SJCRH30 (cell line): ENCODE measurements at places on chromosomes 5 and 9.

- no peak for DNase-seq
Measured at GRCh38 chr9:27209034-27209433, 87.9 kb downstream of the EQTN start.

GRCh38 chr5:101153526-101153925 lies 250.4 kb upstream of the ST8SIA4 start:
- DNase-seq, result no peak

GRCh38 chr5:14316471-14316870 lies 173.3 kb downstream of the TRIO start:
- no peak for DNase-seq

DNA sequence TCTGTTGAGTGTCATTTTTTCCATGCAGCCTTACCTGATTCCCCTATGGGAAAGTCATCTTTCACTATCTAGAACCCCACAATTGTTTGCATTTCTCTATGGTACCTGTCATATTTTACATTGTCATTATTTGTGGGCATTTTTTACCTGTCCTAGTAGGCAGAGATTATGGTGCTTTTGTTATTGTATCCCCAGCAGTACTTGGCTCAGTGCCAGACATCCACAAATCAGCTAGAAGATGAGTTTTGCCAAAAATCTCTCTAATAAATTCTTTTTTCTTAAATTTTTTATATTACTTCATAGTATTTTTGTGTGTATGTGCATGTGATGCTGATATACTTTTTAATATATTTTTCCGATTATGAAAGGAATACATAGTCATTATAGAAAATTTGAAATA lies 13.2 kb downstream of the GARNL3 start:
- DNase-seq, result no peak

DNA sequence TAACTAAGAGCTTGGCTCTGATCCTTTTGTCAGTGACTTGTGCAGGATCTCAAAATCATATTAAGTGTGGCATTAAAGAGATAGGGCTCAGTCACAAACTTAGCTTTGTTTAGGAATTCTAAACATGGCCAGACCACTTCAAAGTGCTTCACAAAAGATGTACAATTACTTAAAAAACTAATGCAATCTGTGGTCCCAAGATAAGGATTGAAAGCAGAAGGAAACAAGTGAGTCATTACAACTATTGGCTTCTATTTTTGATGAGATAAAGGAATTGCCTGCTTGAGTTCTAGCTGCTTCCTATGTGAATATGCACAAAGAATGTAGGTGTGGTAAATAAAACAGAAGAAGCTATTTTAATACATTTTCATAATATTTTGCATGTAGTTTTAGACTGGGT lies 44.9 kb upstream of the SLC12A2 start:
- no peak for DNase-seq

- DNase-seq, result no peak
Measured at GRCh38 chr9:109558718-109559151, 60.6 kb upstream of the PTPN3 start.

GRCh38 chr5:172598251-172599203 lies 42.5 kb upstream of the NEURL1B start:
- DNase-seq, result no peak

DNA sequence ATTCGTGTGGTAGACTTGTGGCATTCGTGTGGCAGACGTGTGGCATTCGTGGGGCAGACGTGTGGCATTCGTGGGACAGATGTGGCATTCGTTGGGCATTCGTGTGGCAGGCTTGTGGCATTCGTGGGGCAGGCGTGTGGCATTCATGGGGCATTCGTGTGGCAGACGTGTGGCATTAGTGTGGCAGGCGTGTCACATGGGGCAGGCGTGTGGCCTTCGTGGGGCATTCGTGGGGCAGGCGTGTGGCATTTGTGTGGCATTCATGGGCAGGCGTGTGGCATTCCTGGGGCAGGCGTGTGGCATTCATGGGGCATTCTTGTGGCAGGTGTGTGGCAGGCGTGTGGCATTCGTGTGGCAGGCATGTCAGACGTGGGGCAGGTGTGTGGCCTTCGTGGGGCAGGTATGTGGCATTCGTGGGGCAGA lies 106.0 kb downstream of the EHMT1 start:
- no peak for DNase-seq

- no peak for DNase-seq
Measured at GRCh38 chr5:143436871-143437270, 33.4 kb upstream of the NR3C1 start.

- no peak for DNase-seq
Measured at GRCh38 chr5:129367883-129368282, 92.2 kb upstream of the ADAMTS19 start.

GRCh38 chr9:116243708-116244107 lies 90.1 kb downstream of the PAPPA start:
- no peak for DNase-seq

- no peak for DNase-seq
Measured at GRCh38 chr9:88013035-88013434, 38.7 kb upstream of the CDK20 start.

GRCh38 chr9:4792054-4792571 lies 631 bp upstream of the RCL1 start:
- peak; percentile 7 for DNase-seq

DNA sequence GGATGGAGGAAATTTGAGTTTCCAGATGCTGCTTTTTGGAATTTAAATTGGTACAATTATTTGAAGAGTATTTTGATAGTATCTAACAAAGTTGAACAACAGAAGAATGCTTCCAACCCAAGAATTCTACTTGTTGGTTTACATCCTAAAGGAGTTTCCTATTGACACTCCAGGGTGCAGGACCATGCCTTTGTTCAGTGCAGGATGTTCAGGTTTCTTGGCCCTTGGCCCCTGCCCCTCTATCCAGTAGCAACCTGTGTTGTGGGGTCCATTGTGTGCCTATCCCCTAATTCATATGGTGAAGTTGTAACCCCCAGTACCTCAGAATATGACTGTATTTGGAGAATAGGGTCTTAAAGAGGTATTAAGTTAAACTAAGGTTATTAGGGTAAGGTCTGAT lies 750.0 kb upstream of the ZNF608 start:
- DNase-seq, result no peak

GRCh38 chr5:27778121-27778520 lies 739.7 kb upstream of the CDH9 start:
- DNase-seq, result no peak

DNA sequence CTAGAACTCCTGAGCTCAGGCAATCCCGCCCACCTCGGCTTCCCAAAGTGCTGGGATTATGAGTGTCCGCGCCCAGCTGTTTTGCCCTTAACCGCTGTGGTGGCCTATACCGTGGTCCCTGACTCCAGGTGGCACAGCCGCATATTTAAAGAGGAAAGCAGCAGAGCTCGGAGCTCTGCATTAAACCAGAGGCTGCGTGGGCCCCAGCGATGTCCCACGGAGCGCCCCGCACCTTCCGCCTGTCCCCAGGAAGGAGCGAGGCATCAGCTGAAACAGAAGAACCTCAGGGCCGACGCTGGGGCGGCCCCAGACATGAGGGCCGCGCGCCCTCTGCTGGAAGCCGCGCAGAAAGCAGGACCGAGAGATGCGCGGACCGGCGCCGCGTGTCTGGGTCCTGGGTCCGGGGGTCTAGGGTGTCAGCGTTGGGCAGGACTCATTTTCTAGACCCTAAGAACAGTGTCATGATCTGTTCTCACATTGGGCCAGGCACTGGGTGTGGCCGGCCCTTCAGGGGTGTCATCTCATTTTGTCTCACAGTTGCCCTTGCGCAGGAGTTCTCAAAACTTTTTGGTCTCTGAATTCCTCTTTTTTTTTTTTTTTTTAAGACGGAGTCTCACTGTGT lies 37.7 kb downstream of the LAMC3 start:
- peak; percentile 86 for DNase-seq

- DNase-seq, result no peak
Measured at GRCh38 chr9:132156262-132156661, 5.6 kb upstream of the NTNG2 start.

DNA sequence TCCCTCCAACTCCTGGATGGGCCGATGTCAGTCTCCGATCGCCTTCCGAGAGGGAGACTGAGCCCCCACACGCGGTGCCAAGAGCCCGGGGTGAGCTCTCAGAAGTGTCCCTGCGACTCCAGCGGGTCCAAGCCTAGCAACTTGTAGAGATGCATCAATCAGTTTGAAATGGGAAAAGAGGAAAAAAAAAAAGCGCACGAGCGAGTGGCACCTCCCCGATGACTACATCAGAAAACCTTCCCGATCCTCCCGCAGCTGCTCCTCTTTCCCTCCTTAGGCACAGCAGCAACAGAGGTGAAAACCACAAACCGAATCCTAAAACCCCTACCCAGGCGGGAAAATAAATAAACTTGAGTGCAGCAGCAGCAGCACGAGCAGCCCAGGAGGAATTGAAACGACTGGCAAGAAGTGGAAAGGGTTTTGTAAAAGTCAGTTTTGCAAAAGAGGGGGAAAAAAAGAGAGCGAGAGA lies 1.0 kb upstream of the EFNA5 start:
- peak; percentile 87 for DNase-seq

- DNase-seq, result no peak
Measured at GRCh38 chr5:148794729-148795561, 31.5 kb upstream of the ADRB2 start.

DNA sequence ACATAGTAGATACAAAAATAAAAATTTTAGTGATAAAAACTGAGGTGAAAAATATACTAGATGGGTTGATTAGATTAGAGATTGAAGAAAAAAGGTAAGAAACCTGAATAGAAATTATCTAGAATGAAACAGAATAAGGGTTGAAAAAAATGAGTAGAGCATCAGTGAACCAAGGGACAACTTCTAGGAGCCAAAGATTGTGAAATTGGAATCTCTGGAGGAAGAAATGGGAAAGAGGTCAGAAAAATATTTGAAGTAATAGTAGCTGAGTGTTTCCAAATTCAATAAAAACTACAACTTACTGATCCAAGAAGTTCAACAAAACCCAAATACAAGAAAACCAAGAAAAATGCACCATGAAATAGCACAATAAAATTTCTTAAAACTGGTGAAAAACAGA lies 116.6 kb upstream of the STARD4 start:
- DNase-seq, result no peak

- no peak for DNase-seq
Measured at GRCh38 chr9:89365532-89365912, 47.2 kb downstream of the SECISBP2 start.

- DNase-seq, result no peak
Measured at GRCh38 chr5:145764325-145764724, 70.8 kb downstream of the PRELID2 start.

DNA sequence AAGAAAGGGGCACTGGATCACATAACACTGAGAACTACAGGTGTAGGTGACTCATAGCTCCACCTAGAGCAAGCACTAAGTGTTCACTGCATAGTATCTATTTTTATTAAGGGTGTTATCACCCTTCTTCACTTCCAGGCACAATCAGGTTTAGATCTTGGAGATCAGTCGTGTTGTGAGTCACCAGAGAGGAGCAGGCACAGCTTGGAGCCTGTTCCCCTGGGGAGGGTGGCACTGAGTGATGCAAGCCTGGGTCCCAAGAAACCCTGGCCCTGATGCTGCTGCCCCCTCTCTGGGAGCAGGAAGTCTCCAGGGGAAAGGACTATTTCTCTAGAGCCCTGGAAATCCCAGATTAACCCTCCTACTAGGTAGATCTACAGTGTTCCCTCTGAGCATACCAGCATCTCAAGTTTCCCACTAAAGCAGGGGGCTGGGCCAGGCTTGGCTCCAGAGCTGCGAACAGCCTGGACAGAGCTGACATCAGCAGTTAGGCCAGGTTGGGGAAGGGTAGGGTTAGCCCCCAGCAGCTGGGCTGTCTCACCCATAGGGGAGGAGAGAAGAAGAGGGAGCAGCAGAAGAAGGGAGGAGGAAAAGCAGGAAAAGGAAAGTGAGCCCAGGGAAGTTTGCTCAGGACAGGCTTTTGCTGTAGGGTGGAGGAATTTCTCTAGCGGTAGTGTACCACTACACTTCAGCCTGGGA lies 28.1 kb upstream of the SPINK4 start:
- peak; percentile 72 for DNase-seq

DNA sequence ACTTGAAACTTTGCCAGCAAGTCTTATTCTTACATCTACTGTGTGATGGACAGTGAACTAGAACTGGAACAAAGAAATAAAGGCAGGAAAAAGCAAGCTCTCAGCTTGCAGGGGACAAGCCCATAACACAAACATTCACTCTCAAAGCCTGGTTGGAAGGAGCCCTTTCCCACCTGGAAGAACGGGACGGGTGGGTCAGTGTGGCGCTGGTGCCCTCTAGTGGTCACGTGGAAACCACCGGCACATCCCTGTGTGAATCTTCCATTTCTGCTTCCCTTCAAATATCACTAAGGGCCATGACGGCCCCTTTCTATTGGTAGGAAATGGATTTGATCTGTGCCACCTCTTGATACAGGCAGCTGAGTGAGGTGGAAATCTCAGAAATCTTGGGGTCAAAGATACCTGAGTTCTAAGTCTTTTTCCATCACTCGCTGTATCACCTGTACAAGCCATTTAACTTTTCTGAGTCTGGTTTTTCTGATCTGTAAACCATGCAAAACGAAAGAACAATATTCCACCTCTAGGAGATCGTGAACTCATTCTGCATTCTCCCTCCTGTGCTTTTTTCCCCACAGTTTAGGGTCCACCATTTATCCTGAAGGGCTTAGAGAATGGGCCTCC lies 211.6 kb downstream of the MSX2 start:
- peak; percentile 88 for DNase-seq

DNA sequence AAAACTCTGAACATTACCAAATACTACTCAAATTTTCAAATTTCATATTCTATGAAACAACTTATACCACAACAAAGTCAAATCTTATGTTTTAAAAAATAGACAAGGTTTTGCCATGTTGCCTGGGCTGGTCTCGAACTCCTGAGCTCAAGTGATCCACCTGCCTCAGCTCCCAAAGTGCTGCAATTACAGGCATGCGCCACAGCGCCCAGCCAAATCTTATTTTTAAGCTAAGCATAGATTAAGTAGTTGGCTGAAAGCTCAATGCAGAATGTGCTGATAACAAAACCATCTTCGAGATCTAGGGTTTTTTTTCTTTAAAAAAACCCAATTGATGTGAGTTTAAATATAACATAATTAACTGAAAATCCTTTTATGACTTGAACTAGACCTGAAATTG lies 6.4 kb downstream of the LMBRD2 start:
- no peak for DNase-seq

- no peak for DNase-seq
Measured at GRCh38 chr9:136660971-136661550, 1.7 kb upstream of the EGFL7 start.

DNA sequence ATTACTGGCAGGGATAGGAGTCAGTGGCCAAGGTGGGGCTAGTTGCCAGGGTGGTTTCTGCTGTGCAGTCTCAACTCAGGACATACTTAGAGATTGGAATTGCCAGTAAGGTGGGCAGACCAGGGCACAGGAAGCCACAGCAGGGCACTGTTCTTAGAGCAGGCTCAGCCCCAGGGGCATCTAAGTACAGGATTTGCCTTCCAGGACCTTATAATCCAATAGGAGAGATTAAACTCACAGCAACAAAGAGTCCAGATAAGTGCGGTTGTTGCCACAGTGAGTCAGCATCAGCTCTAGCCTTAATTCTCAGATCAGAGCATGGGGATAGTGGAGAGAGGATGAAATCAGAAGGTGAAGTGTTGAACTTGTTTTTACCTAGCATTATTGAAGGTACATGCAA lies 265.8 kb upstream of the TRPC7 start:
- DNase-seq, result no peak

- DNase-seq, result no peak
Measured at GRCh38 chr5:9337928-9338595, 207.8 kb downstream of the SEMA5A start.
